Coronary artery (tissue), 2 donors: ENCODE measurements at places on chromosomes 6 and 20.

- no peak for DNase-seq
These were observed 151.2 kb downstream of the FOXC1 start for GRCh38 chr6:1760876-1761275.

DNA sequence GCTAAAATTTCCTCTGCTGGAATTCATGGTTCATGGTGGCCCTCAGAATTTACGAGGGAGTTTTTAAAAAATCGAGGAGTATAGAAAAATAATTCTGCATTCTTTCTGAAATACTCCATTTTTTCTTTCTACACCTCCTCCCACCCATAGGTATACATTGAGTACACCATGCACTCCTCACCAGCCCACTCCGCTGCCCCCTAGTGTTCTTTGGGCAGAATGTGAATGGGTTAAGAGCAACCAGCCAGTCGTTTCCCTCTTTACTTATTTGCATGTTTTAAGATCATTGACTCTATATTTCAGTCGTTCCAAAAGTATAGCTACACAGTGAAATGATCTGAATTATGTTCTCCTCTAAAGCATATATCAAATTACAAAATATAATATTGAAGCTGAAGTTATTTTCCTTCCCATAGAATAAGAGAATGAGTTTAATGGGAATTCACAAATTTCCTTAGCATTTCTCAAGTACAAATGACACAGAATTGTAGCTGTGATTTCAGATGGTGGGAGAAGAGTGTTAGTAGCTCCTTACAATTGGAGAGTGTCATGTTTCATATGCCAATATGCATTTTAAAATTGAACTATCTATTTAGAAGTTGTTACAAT is 977.7 kb upstream of the SLC35B3 start:
- DNase-seq, result no peak

GRCh38 chr6:37920667-37921066 is 101.1 kb downstream of the ZFAND3 start:
- DNase-seq, result no peak

DNA sequence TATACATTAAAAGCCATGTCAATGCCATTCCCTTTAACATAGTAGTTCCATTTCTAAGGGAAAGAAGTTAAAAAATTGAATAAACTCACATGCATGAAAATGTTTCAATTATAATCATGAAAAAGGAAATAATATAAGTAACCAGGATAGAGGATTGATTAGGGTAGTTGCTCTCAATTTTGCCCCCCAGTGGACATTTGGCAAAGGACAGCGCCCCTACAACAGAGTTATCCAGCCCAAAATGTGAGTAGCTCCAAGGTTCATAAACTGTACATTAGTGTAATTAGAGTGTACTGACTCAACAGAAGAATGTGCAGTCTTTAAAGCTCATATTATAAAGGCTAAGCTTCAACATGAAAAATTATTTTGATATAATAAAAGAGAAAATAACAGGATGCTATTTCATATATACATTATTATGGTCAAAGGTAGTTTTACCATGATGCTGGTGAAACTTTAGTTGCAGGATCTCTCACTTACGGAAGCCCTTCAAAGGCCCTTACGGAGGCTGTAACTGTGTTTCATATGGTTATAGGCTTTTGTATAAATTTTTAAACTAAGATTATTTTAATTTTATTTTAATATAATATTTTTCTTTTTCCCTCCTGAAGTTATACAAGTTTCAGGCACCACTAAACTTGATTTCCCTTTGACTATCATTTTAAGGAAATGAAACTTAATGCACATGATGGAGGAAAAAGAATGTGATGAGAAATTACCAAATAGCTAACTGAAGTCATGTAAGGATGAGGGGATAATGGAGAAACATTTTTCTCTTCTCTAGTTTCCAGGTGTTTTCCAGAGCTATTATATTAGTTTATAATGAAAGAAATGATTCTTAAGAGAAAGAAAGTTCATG is 403.6 kb downstream of the PLCB1 start:
- DNase-seq, result no peak

DNA sequence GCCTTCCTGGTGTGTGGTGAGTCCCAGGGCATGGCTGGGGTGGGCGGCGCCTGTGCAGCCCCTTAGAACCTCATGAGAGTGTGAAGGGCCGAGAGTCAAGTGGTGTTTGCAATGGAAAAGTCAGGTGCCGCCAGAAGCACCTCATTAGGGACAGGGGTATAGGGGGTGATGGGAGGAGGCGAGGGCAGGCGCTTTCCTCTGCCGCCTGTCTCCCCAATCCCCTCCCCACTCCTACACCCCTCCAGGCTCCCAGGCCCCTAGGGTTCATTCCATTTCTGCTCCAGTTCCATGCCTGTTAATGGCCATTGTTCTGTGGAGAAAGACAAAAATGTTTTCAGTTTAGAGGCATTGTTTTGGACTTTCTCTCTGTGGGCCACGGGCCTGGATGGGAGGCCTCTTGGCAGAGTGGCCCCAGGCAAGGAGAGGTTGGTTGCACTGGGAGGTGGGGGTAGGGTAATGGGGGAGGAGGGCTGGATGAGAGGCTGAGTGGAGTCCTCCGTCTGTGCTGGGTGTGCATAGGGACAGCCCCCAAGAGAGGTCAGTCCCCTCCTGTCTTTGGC is 21.4 kb upstream of the SCUBE3 start:
- DNase-seq, result no peak
